ENCODE measurements at places on chromosomes 12 and 14.

DNA sequence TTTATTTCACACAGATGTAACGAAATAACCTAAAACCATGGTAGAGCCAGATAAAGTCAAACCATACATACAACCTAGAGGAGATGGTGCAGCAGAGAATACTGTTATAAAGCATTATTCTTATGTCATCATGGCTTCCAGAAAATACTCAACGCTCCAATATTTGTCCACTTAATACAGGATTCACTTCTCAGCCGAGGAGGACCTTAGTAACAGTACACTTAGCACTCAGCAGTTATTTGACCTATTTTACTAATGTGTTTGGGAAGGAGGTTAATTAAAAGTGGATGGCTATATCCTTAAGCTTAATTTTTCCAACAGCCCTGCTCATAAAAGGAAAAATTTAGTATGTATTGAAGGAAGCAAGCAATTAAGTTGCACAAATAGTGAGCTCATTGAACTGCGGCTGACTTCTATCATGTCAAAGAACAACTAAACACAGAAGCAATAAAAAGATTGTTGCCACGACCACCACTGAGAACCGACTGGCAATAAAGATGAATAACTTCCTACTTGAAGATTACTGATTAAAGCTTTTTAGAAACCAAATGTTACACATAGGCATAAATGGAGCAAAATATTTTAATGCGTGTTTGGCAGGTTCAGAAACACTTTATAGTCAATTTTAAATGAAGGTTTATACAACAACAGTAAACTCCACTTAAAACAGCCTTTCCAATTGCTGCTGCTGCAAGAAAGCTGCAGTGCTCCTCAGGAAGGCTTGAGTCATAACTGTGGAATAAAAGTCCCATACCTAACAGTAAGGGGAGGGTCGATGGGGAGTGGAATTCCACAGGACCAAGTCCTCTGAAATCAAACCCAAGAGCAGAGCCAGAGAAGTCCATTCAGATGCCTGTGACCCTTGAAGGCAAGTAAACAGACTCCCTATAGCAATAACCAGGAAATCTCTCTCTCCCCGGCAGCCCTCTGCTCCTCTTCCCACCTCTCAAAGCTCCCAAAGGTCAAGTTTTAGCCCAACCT, 218.9 kb upstream of the CDKN3 start:
- DNase-seq = peak; percentile 11

- no peak for DNase-seq
These were observed 3.4 kb upstream of the DLGAP5 start for GRCh38 chr14:55194656-55195355.

DNA sequence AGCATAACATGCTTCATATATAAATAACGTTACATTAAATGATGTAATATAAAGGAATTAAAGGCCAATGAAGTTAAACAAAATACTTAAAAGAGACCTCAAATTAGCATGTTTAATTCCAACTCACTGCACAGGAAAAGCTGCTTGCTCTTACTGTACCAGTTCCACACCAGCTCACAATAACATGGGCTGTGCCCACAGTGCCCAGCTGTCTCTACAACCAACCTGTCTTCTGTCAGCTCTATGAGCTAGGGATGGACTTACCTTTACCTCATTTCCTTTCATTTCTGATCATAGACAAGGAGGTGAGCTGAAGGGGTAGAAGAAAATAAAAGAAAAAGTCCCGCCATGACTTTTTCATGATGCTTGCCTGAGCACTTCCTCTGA, 64.8 kb downstream of the NKX2-1 start:
- no peak for DNase-seq

DNA sequence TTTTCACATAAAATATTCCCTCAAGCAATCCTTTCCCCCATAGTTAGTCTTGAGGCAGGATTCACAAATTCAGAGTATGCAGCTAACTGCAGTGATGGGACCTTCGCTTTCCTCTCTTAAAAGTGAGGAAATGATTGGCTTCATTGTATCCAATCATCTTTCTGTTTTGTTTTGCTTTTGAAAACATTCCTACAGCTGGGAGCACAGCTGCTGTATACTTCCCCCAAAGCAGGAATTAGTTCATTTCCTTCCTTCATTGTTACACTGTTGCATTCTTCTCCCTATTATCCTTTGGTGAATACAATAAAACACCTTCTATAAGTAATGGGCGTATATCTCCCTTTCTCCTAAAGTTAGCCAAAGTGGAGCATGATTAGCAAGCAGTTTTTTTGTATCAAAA, 9.4 kb upstream of the GAS2L3 start:
- no peak for DNase-seq

DNA sequence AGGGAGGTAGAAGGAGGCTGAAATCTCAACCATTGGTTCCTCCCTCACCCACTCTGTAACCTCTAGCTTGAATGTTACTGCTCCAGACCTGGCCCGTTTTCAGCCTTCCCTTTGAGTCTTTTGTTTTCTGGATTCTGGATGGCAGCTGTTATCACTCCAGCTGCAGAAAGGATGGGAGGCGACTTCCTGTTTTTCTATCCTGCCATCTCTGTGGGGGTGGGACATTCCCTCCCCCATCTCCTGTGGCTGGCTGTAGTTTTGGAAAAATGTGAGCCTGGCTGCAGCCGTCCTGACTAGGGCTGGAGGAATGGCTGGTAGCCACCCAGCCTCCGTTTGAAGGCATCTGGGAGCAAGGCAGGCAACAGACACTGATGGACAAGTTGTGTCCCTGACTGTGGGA, 2.9 kb upstream of the PPFIBP1 start:
- DNase-seq = peak; percentile 80

DNA sequence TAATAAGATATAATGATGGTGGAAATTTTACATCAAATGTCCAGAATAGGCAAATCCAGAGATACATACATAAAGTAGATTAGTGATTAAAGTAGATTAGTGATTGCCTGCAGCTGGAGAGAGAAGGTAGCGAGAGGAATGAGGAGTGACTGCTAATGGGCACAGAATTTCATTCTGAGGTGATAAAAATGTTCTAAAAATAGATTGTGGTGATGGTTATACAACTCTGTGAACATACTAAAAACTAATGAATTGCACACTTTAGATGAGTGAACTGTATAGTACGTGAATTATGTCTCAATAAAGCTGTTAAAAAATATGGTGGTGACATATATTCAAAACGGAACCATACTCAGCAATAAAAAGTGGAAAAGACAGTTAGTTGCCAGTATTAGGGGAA, 41.7 kb downstream of the PPP2R5E start:
- DNase-seq = no peak

DNA sequence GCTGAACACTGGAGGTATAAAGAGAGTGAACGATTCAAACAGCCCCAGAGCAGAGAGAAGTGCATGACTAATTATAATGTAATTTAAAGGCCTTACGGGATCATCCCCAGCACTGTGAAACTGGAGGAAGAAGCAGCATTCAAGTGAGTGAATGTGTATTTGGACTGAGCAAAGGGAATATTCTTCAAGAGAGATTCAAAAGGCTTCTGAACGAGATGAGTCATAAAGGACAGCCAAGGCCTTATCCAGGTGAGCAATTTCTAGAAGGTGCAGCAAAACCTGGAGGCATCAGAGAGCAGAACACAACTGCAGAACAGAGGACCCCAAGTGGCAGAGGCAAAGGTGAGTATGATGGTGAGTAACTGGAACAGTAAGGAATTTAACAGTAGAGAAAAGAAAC, 127.2 kb downstream of the BCAT1 start:
- DNase-seq = peak; percentile 21

DNA sequence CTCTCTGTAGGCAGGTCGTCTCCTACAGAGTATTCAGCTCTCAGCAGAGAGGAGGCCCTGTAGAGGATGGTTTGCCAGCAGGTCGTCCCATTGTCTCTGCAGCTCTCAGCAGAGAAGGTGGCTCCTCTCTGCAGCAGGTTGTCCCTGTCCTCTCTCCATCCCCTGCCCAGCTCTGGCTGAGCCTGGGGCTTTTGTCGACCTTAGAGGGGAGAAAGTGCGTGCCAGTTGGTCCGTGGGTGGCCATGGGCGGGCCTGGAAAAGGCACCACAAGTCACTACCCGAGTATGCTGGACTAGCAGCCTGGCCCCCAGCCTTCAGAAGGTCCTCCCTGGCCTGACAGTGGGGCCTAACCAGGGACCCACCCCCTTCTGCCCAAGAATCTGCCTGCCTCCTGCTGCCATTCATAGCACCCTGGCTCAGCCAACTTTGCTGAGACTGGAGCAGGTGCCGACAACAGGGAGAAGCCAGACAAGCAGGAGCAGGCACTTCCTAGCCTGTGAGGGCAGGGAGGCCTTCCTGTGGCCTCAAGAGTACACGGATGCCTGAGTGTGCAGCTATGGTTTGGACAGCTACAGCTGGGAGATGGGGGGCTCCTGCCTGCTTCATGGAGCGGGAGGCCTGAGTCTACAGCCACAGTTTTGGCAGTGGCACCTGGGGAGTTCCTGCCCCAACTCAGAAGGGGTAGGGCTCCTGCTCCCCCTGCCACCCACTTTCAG, 59.7 kb upstream of the KCNH3 start:
- no peak for DNase-seq

DNA sequence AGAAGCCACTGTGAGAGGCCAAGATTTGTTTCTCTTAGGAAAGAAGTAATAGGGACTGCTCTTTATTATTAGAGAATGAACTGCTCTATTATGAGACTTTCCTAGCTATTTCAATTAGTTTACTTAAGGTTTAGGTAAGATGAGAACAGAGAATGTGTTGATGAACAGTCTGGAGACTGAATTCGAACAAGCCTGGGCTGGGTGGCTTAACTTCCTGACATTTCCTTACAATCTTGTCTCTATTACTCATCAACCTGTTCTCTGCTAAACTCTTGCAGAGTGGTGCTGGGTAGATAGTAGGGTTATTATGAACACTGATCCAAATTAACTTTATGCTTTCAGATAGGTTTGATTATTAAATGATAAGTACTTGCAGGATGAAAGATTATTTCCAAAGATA, 31.2 kb downstream of the SLC15A5 start:
- no peak for DNase-seq

- no peak for DNase-seq
These were observed 63.2 kb downstream of the FBXO33 start for GRCh38 chr14:39369029-39369428.

- no peak for DNase-seq
These were observed 17.9 kb upstream of the RAB35 start for GRCh38 chr12:120134307-120134980.

GRCh38 chr12:50057000-50057841, at the start of gene ASIC1:
Gene ASIC1 (plus strand): TSS chr12:50057596. CDS start chr12:50058767, 1,171 bp downstream.
- peak; percentile 70 for DNase-seq

- DNase-seq = no peak
These were observed 1559.9 kb upstream of the FLRT2 start for GRCh38 chr14:83969998-83970397.

GRCh38 chr14:63432888-63433552, 110.2 kb downstream of the PPP2R5E start:
- DNase-seq = no peak

- peak; percentile 79 for DNase-seq
These were observed 149.0 kb upstream of the IGF1 start for GRCh38 chr12:102629262-102629888.

GRCh38 chr14:53265025-53265424, 111.9 kb upstream of the DDHD1 start:
- DNase-seq = no peak

DNA sequence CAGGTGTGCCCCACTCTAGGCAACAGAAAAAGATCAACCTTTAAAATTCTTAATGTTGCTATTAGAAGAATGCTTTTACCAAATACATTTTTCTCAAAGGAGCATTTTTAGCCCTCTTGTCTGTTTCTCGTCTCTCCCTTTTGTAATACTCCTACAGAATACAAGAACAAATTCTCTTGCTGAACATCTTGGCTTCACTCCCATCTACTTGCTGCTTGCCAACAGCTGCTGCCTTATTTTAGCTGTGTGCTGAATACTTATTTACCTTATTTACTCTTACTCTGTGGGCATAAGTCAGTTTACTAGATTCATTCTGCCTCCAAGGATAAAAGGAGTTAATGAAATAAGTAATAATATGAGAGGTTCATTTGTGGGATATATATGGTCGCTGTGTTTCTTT, 70.8 kb downstream of the POLR3B start:
- DNase-seq = no peak

GRCh38 chr12:51832354-51833107, 16.0 kb downstream of the FIGNL2 start:
- no peak for DNase-seq

GRCh38 chr14:68523989-68524725, 268.7 kb downstream of the ZFP36L1 start:
- no peak for DNase-seq

DNA sequence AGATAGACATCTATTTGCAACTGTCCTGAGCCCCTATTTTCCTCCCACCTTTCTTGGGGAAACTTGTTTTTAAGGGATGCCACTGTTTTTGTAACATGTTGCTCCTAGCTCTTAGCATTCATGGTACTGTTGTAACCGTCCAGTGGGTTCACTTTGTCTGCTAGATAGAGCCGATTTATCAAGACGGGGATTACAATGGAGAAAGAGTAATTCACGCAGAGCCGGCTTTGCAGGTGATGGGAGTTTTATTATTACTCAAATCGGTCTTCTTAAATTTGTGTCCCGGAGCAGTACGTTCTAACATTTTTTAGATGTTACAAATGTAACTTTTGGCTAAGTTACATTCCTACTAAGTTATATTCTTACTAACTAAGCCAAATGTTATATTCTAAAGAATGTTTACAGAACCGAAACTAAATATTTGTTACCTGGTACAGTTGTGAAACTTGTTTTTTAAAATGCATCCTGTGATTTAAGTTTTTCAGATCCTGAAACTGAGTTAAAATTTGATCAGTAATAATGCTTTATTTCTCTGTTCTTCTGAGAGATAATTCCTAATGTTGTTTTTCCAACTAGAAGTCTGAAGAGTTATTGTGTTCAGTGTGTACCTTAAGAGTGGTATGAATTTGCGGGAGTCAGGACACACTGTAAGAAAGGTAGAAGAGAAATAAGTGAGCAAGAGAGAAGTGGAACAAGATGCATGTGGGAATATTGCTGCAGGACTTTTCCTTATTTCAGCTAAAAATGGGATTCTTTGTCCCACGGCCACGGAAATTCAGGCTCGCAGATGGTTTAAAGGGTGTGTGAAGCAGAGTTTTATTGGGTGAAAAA, 20.6 kb upstream of the CLEC2D start:
- no peak for DNase-seq

DNA sequence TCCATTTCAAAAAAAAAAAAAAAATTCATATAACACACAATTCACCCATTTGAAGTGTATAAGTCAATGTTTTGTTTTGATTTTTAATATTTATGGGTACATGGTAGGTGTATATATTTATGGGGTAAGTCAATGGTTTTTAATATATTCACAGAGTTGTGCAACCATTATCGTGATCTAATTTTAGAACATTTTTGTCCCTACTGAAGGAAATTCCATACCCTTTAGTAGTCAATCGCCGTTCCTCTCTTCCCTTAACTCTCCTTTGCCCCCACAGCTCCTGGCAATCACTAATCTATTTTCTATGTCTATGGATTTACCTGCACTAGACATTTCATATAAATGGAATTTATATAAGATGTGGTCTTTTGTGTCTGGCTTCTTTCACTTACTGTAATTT, 92.8 kb downstream of the TRAFD1 start:
- peak; percentile 28 for DNase-seq

GRCh38 chr14:61193476-61193875, 87.7 kb downstream of the TMEM30B start:
- DNase-seq = no peak
